ENCODE measurements at places on chromosomes 6 and 20.
A peak's percentile ranks its signal among the peaks of the same experiment; 100 is the strongest.

GRCh38 chr6:54856129-54856528 is 9.6 kb downstream of the FAM83B start:
- DNase-seq = no peak

DNA sequence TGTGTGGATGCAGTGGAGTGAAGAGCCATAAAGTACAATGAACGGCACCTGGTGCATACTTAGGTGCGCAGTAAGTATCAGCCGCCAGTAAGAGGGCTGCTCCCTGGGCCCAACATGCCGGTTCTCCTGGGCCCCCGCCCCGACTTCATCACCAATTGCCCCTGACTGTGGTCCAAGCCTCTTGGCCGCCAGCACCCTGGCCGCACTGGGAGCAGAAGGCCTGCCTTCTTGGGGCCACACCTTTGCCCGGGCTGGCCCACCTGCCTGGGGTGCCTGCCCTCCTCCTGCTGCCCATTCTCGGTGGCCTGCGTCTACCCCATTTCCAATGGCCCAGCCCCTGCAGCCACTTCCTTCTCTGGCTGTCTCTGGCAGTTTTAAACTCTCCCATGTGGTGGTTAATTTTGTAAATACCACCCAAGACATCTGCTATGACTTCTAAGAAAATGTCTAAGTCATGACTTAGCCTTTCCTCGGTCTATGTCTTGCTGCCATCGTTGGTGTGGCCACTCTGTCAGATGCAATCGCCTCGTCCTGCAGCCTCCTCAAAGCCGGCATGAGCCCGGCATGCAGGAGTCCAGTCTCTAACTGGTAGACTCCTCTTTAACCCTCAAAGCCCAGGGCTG is 36.8 kb downstream of the PMEPA1 start:
- DNase-seq = no peak

- DNase-seq = no peak
Observed at GRCh38 chr20:21510414-21511384, 3.2 kb downstream of the NKX2-2 start.

- DNase-seq = peak; percentile 42
Observed at GRCh38 chr6:13355043-13355945, 27.0 kb upstream of the TBC1D7 start.

GRCh38 chr6:23414922-23415321 is 711.1 kb upstream of the NRSN1 start:
- no peak for DNase-seq

DNA sequence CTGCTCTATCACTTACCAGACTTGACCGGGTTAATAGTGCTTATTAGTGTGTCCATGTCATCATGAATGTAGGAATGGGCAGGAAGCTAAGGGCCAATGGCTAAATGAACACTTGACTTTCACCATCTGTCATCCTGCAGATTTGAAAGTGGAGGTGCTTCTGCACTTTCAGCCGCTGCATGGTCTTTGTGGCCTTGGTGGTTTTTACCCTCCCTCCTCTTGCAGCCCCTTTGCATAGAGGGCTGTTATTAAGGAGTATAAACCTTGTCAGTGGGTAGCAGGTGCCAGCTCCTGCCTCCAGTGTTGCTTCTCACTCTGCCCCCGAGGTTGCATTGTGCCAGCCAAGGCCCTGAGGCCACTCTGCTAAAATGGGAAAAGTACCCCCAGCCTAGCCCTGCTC is 122.2 kb upstream of the TNFAIP3 start:
- no peak for DNase-seq

GRCh38 chr6:32937230-32937633 is 3.6 kb downstream of the HLA-DMB start:
- no peak for DNase-seq

Data from CD4-positive, alpha-beta T cell treated with Interleukin-12 subunit alpha and Interleukin-12 subunit beta, for 1 hour (primary cell).